Caco-2 (cell line): ENCODE measurements at places on chromosomes 16 and 17. TPM values are rescaled to one million over a fixed set of nuclear protein-coding genes. Genes with fewer than 3 reads are reported as not detected.

- peaks cover 12% of the 10 kb centered on the region for H3K4me1 ChIP-seq
- no peak overlapping the region for H3K4me3 ChIP-seq
- no peaks in the 10 kb centered on the region for H3K27me3 ChIP-seq
- peak; percentile 79 for DNase-seq
- peak overlapping the region; percentile 58 for H3K27ac ChIP-seq
- no peaks in the 10 kb centered on the region for H3K36me3 ChIP-seq
Observed at GRCh38 chr17:81371910-81372760, 23.1 kb upstream of the BAHCC1 start.

DNA sequence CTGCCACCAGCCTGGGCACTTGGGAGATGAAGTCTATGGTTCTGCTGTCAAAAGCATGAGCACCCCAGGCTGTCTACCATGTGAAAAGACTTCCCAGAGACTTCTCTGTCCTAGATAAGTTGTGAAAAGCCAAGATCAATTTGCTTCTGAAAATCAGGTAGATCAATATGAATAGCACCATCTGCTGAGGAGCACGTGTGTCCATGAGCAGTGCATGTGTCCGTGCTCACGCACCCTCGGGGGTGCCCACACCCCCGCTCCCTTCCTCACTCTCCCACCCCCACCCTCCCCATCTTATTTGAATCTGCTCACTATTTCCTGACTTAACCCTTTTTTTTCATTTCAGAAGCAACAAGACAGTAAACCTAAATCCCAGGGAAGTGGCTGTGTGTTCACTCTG lies 238.3 kb upstream of the SDK2 start:
- no peak overlapping the region for H3K4me3 ChIP-seq
- DNase-seq = no peak
- H3K4me1 ChIP-seq = no peaks in the 10 kb centered on the region
- H3K27me3 ChIP-seq = no peaks in the 10 kb centered on the region

DNA sequence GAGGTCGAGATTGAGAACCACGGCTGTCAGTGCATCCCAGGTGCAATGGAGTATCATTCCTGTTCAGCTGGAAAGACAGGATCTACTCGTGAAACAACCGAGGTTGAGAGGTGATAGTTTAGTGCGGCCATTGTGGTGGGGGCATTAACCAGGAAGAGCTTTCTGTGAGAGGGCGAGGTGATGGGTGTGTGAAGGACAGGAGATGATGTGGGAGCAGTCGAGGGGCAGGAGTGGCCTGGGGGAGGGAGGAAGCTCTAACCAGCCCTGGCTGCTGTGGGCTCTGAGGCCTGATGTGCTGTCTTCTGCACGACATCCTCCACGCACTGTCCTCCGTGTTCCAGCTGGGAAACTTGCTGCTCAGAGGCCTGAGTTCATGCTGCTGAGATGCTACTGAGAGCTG lies 22.0 kb downstream of the GOSR2 start:
- H3K4me3 ChIP-seq = no peak overlapping the region
- H3K4me1 ChIP-seq = peaks cover 18% of the 10 kb centered on the region
- H3K27me3 ChIP-seq = no peaks in the 10 kb centered on the region
- H3K27ac ChIP-seq = no peak overlapping the region
- DNase-seq = peak; percentile 44

DNA sequence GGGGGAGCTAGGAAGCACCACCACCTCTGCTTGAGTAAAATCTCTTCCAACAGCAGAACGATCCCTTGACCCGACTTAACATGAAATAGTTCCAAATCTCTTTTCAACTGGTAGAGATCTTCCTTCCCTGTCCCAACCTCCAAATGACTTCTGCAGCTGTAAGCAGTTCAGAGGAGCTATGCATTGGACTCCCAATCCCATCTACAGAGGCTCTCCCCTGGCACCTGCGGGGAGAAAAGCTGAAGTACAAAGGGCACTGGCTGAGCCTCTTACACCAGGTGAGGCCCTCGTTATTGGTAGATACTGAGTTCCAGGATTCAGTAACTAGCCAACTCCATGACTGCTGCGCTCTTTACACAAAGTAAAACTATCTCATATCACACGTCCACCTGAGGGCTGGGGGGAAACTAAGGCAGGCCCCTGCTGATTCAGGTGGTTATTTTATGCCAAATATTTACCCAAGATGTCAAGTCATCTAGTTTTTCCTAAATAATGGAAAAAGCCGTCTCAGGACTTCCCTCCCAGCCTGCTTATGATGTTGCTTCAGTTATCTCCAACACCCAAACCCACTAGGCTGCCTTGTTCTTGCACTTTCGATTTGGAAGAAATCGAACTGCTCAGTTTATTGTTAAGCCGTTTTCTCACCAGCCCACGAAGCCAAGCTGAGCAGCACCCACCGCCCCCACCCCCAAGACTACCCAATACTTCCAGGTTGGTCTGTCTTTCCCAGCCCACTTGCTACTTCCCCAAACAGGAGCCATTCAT lies 3.2 kb downstream of the ACTG1 start:
- peaks cover 22% of the 10 kb centered on the region for H3K4me1 ChIP-seq
- H3K36me3 ChIP-seq = peaks cover 14% of the 10 kb centered on the region
- peak overlapping the region; percentile 77 for H3K27ac ChIP-seq
- H3K27me3 ChIP-seq = no peaks in the 10 kb centered on the region
- DNase-seq = no peak

DNA sequence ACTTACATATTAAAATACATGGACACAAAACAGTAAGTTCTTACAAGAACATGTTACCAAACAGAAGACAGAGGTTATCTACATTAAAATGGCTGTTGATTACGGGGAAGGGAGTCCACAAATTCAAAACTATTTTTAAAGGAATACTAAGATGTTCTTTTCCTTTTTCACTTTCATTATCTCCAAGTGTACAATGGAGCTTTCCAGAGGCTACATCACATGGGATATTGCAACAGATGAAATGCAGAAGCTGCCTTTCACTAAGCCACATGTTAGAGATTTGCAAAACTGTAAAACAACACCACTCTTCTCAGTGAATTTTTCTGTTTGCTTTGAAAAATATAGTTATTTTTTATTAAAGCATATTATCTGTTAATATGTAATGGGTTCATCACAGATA lies 53.6 kb downstream of the XPO6 start:
- H3K4me1 ChIP-seq = no peaks in the 10 kb centered on the region
- no peak for DNase-seq
- H3K27ac ChIP-seq = peak overlapping the region; percentile 22
- H3K36me3 ChIP-seq = no peaks in the 10 kb centered on the region; the same call in 1 of the 2 replicates
- H3K4me3 ChIP-seq = no peak overlapping the region

DNA sequence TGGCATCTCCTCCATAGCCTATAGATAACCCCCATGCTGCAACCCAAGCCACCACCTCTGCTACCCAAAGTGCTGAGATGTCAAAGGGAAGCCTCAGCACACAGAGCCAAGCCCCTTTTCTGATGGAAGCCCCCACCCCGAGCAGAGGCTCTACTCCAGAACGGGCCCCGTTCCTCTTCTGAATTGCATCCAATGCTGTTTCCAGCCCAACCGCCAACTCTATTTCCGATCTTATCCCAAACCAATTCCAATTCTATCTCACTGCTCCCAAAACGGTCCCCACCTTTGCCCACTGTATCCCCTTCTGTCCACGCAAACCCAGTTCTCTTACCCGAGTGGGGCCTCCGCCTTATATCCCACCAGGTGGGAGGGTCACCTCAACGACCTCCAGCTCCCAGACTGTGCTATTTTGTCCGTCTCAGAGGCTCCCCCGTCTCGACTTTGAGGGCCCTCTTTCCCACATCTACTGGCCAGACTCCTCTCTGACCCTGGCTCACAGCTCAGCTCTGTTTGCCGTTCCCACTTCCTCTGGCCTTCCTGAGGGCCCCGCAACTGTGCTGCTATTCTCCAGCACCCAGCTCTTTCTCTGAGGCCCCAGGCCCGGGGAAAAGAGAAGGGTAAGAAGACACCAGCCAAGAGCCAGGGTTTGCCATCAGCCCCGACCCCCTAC lies 487 bp downstream of the SRL start:
- H3K36me3 ChIP-seq = no peaks in the 10 kb centered on the region
- H3K27ac ChIP-seq = no peak overlapping the region
- H3K27me3 ChIP-seq = no peaks in the 10 kb centered on the region
- H3K4me3 ChIP-seq = no peak overlapping the region
- H3K4me1 ChIP-seq = peaks cover 8% of the 10 kb centered on the region

DNA sequence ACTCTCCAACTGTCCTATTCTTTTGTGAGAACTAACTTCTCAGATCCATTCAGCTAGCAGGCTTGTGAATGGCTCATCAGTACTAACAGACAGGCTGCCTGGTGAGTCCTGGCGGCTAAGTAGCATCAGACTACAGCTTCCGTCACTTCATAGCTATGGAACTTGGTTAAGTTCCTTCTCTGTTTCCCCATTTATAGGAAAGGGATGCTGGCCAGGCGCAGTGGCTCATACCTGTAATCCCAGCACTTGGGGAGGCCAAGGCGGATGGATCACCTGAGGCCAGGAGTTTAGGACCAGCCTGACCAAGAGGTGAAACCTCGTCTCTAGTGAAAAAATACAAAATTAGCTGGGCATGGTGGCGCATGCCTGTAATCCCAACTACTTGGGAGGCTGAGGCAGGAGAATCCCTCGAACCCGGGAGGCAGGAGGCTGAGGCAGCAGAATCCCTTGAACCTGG lies 49.9 kb upstream of the TANGO6 start:
- no peak for DNase-seq
- peak overlapping the region; percentile 76 for H3K27ac ChIP-seq
- 0 out of 2 replicates have a peak, but pooled peaks cover 4% of the 10 kb centered on the region for H3K36me3 ChIP-seq
- peaks cover 73% of the 10 kb centered on the region for H3K4me1 ChIP-seq
- H3K4me3 ChIP-seq = no peak overlapping the region

DNA sequence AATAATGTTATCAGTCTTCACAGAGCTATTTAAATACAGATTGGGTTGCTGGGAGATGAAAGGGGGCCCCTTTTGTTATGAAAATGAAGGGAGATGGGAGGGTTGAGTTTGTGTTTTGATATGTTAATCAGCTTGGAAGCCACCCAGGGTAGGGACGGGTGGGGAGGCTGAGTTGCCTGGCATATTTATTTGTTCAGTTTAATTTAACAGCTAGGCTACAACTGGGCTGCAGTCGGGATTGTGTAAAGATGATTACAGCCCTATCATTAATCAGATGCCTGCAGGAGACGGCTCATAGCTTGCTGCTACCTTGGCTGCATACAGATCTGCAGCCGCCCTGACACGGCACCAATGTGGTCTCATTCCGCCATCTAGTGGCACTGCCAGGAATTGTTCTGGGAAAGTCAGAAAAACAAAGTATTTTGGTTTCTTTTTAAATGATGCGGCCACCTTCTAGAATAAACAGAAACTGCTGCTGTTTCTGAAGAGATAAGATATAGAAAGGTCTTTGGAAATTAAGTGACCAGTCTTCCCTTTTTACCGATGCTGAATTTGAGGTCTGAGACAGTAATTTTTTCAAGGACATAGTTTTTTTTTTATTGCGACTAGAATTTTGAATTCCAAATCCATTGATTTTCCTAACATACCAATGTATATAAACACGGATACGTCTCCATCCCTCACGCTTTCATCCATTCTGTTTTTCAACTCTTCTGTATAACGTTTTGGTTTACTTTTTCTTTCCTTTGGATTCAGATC lies 458.0 kb upstream of the ASIC2 start:
- H3K36me3 ChIP-seq = no peaks in the 10 kb centered on the region
- DNase-seq = peak; percentile 74
- H3K4me1 ChIP-seq = no peaks in the 10 kb centered on the region

DNA sequence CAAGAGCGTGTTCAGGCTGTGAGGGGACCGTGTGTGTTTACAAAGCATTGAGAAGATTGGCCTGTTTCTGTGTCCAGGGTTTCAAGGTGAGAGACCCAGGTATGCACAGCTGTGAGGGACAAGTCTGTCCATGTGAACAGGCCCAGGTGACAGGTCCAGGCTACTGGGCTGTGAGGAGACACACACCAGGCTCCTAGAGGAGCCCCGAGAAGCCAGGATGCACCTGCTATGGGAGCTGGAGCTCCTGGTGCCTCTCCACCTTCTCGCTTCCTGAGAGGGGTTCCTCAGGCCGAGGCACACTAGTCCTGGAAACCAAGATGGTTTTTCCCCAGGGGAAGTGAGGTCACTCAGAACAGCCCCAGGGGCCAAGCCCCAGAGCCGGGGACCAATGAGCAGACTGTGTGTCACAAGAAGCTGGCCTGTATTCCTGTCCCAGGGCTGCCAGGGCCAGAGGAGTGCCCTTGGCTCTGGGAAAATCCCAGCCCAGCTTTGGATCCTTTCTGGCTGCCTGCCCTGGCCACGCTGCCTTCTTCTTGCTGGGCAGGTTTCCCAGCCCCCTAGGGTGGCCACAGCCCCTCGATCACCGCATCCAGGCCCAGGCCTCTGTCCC lies 153.4 kb upstream of the PLCG2 start:
- no peaks in the 10 kb centered on the region for H3K4me1 ChIP-seq
- no peak overlapping the region for H3K4me3 ChIP-seq
- no peak overlapping the region for H3K27ac ChIP-seq
- no peak for DNase-seq

- H3K27ac ChIP-seq = no peak overlapping the region
- H3K4me3 ChIP-seq = no peak overlapping the region
- DNase-seq = no peak
- H3K36me3 ChIP-seq = no peaks in the 10 kb centered on the region
- H3K27me3 ChIP-seq = no peaks in the 10 kb centered on the region; the same call in 1 of the 2 replicates
Observed at GRCh38 chr16:77692612-77693011, 29.7 kb upstream of the NUDT7 start.

GRCh38 chr17:21208352-21208751 lies 5.6 kb downstream of the TMEM11 start:
- H3K27ac ChIP-seq = no peak overlapping the region

- H3K4me1 ChIP-seq = peaks cover 21% of the 10 kb centered on the region
- H3K27me3 ChIP-seq = no peaks in the 10 kb centered on the region
- 0 out of 2 replicates have a peak, but pooled peaks cover 2% of the 10 kb centered on the region for H3K36me3 ChIP-seq
Observed at GRCh38 chr17:72502371-72503341, 381.8 kb downstream of the SOX9 start.

GRCh38 chr17:32909787-32910369 lies 18.1 kb upstream of the TMEM98 start:
- H3K27me3 ChIP-seq = no peaks in the 10 kb centered on the region
- peaks cover 37% of the 10 kb centered on the region for H3K4me1 ChIP-seq
- H3K4me3 ChIP-seq = no peak overlapping the region
- no peaks in the 10 kb centered on the region for H3K36me3 ChIP-seq

MAP3K14 gene
- 10.0 and 11.7 TPM in 2 replicates for total RNA-seq

ABCA6 gene
- 1.8 and 2.5 TPM in 2 replicates for total RNA-seq

LPO gene
- total RNA-seq = 0.23 and 0.54 TPM in 2 replicates

ITGB4 gene
- 50.8 and 55.4 TPM in 2 replicates for total RNA-seq

PLCG2 gene
- 10.3 and 14.4 TPM in 2 replicates for total RNA-seq

CDRT15L2 gene
- not detected in 2 replicates for total RNA-seq

CHAD gene
- total RNA-seq = not detected in 2 replicates

PERCC1 gene
- 2.0 and 2.1 TPM in 2 replicates for total RNA-seq

TPSB2 gene
- total RNA-seq = not detected in 2 replicates
